ENCODE measurements at places on chromosomes 12 and 14.

GRCh38 chr12:72011374-72011773 lies 72.7 kb downstream of the TPH2 start:
- DNase-seq: no peak

GRCh38 chr12:74365178-74365964 lies 172.3 kb upstream of the ATXN7L3B start:
- no peak for DNase-seq

DNA sequence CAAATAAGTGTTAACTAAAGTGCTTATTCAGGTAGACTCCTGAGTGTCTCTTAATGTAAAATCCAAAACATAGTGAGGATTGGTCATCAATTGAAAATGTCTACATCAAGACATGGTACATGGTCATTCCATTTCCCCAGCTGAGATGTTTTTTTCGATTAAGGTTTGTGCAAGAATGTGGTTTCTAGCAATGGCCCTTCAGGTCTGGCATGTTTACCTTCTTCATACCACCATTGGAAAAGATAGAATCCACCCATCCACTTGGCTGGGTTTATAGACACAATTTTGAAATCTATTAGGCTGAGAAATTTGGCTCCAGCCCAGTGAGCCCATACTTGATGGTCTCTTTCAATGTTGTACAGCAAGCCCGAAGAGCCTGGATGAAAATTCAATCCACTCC lies 145.9 kb downstream of the ANO4 start:
- DNase-seq: no peak

GRCh38 chr12:52870361-52871290 lies 21.8 kb upstream of the KRT78 start:
- DNase-seq: no peak

GRCh38 chr12:10113075-10113474 lies 14.3 kb upstream of the CLEC1A start:
- DNase-seq: no peak

- no peak for DNase-seq
These were observed 19.0 kb downstream of the ATXN2 start for GRCh38 chr12:111580119-111580425.

- DNase-seq: no peak
These were observed 195.6 kb upstream of the SSTR1 start for GRCh38 chr14:38012056-38012455.

DNA sequence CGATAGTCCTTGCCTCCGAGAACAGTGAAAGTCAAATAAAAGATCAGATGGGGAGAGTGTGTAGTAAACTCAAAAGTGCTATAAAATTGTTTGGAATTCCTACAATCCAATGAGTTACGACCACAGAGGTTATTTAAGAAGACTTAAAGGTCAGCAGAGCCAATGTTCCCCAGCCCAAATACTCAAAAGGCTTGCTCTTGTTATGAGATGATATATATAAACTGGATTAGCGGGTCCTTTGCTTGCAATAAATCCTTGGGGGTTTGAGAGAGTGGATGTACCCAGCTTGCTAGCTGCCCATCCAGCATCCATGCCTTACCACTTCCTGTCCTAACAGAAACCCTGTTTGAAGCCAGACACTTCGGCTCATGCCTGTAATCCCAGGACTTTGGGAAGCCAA lies 29.0 kb upstream of the MED13L start:
- DNase-seq: no peak

DNA sequence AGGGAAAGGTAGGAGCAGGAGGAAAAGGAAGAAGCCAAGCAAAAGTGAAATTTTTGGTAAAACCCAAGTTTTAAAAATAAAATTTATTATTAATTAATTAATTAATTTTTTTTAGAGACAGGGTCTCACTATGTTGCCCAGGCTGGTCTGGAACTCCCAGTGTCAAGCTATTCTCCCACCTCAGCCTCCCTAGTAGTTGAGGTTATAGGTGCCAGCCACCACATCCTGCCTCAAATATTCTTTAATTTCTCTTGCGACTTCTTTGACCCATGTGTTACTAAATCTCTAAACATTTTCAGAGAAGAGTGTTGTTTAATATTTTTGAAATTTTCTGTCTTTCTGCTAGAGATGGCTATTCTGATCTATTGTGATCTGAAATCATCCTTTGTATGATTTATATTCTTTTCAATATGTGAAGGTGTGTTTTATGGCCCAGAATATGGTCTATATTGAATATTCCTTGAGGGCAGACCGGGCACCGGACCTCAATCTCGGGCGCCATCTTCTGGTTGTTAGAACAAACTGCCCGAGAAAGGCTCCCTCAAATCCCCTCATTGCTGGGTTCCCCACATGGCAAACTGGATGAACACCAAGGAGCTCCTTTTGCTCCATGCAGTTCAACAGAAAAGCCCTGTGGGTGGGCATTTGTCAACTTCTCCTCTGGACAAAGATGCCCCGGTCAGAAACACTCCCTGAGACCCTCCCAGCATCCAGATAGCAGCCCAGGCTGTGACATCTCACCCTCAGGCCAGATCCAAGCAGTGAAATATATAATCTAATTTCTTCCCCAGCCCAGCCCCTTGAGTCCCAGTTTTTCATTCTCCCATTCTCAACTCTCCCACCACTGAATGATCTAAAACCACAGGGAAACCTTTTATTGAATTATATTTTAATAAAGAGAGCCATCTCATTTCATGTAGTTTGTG lies 110.5 kb downstream of the ASCL4 start:
- DNase-seq: peak; percentile 41

- DNase-seq: no peak
These were observed 1.7 kb upstream of the FLRT2 start for GRCh38 chr14:85528080-85528896.

DNA sequence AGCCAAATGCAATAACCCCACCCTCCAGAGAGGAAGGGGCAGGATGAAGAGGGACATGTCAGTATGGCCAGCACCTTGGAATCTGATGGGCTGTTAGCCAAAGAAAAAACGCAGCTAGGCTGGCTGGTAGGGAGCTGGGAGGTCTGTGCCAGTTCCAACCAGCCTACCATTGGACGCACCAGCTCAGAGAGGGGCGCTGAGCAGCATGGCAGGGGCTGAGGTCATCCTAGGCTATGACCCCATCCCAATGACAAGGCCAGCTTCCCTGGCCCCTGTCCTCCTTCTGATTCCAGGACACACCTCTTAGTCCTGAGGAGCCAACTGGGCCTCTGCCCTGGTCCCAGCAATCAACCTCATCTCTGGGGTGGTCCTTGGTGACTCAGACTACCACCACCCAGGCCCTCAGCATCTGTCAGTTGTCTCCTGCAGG lies 12.2 kb downstream of the ACTN1 start:
- no peak for DNase-seq

- DNase-seq: no peak
These were observed at the start of gene TTC7B for GRCh38 chr14:90815822-90816662. TSS of gene TTC7B (minus strand) at chr14:90816430. CDS start at chr14:90816295, 135 bp downstream.

Data from HCT116 (cell line).